Adrenal gland (tissue), 19 donors: ENCODE measurements at places on chromosomes 6 and 20. TPM values are rescaled to one million over a fixed set of nuclear protein-coding genes. Genes with fewer than 3 reads are reported as not detected.

Gene RAB44
- 0.16 TPM for polyA plus RNA-seq

Gene AIF1
- polyA plus RNA-seq, result 61.4 TPM

Gene PXDC1
- 36.3 TPM for polyA plus RNA-seq

Gene NRSN1
- 6.4 TPM for polyA plus RNA-seq

Gene SMOC2
- polyA plus RNA-seq, result 10.5 TPM

Gene HLA-DRB5
- 27.2 TPM for polyA plus RNA-seq

Gene MGME1
- 19.8 TPM for polyA plus RNA-seq

Gene OR11A1
- polyA plus RNA-seq, result not detected

Gene FRS3
- polyA plus RNA-seq, result 14.0 TPM

Gene TRAPPC3L
- 0.31 TPM for polyA plus RNA-seq

Gene ILRUN
- polyA plus RNA-seq, result 62.8 TPM

Gene DZANK1
- polyA plus RNA-seq, result 4.6 TPM

Gene SIRPA
- polyA plus RNA-seq, result 81.8 TPM

Gene UFL1
- 19.7 TPM for polyA plus RNA-seq

Gene OR12D3
- polyA plus RNA-seq, result not detected

Gene SCRT2
- not detected for polyA plus RNA-seq

Gene PLA2G7
- polyA plus RNA-seq, result 2.8 TPM

Gene NOX3
- 0.24 TPM for polyA plus RNA-seq

Gene FAM83C
- 0.03 TPM for polyA plus RNA-seq

Gene TMEM244
- not detected for polyA plus RNA-seq

Gene VNN1
- polyA plus RNA-seq, result 0.81 TPM

Gene SPATS1
- not detected for polyA plus RNA-seq

Gene BEND6
- polyA plus RNA-seq, result 0.67 TPM

Gene SLC35D3
- 0.56 TPM for polyA plus RNA-seq

Gene SLC17A4
- not detected for polyA plus RNA-seq

Gene B4GALT5
- polyA plus RNA-seq, result 14.2 TPM

Gene ENPP5
- polyA plus RNA-seq, result 9.7 TPM

Gene IMPG1
- not detected for polyA plus RNA-seq

Gene SCUBE3
- polyA plus RNA-seq, result 1.6 TPM

Gene SIRPB1
- polyA plus RNA-seq, result 4.0 TPM

Gene CTSA
- polyA plus RNA-seq, result 854 TPM

Gene HS3ST5
- polyA plus RNA-seq, result 0.10 TPM

Gene MCCD1
- not detected for polyA plus RNA-seq
